EL (cell line): ENCODE measurements at places on chromosomes 3 and 15.

DNA sequence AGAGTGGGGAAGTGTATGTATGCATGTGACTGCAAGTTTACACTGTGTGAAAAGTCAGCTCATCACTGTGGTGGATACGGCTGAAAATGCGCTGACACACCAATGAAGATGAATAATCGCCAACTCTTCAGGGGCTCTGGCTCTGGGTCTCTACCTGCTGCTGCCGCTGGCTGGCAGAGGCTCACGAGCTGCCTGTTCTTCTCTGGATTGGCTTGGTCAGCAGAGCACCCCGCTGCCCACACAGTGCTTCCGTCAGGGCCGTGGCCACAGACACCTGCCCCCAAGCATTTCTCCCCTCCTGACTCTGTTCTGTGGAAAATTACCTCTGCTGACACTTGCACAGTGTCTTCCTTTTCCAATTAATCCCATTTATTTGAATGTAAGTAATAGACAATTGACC is 215.5 kb downstream of the GAP43 start:
- DNase-seq: no peak

GRCh38 chr3:146692254-146692653 is 87.1 kb upstream of the PLSCR5 start:
- no peak for DNase-seq

- DNase-seq: no peak
Observed at GRCh38 chr15:43487271-43487895, 5.6 kb downstream of the TP53BP1 start.

DNA sequence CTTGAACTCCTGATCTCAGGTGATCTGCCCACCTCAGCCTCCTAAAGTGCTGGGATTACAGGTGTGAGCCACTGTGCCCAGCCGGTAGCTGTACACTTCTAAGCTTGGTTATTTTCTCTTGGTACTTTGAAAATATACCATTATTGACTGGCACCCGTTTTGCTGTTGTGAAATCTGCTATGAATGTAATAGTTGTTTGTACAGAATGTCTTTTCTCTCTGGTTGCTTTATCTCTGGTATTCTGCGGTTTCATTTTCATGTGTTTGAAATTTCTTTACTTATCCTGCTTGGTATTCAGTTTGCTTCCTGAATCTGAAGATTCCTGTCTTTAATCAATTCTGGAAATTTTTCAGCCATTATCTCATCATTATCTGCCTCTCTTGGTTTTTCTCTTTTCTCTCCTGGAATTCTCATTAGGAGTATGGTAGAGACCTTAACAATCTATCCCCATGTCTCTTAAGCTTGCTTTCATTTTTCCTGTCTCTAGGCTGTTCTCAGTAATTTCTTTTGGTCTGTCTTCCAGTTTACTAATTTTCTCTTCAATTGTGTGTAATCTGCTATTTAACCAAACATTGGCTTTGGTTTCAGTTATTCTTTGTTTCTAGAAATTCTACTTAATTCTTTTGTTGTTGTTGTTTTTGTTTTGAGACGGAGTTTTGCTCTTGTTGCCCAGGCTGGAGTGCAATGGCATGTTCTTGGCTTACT is 2.8 kb upstream of the PAK2 start:
- no peak for DNase-seq

GRCh38 chr3:5294356-5294755 is 106.8 kb downstream of the EDEM1 start:
- peak; percentile 37 for DNase-seq

DNA sequence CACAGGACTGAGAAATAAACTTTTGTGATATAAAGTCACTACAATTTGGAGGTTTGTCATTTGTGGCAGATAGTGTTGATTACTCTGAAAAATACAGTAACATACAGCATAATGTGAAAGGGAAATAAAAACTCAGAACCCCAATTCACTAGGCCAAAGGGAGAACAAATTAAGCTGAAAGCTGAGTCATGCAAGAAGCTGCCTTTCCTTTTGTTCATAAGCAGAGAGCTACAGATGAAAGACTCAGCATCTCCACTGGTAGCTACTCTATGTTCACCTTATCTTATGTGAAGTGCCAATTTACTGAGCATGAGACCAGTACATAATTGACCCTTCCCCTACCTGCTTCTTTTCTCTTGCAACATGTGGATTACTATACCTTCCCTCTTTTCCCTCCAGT is 19.3 kb upstream of the SLTM start:
- DNase-seq: peak; percentile 27

DNA sequence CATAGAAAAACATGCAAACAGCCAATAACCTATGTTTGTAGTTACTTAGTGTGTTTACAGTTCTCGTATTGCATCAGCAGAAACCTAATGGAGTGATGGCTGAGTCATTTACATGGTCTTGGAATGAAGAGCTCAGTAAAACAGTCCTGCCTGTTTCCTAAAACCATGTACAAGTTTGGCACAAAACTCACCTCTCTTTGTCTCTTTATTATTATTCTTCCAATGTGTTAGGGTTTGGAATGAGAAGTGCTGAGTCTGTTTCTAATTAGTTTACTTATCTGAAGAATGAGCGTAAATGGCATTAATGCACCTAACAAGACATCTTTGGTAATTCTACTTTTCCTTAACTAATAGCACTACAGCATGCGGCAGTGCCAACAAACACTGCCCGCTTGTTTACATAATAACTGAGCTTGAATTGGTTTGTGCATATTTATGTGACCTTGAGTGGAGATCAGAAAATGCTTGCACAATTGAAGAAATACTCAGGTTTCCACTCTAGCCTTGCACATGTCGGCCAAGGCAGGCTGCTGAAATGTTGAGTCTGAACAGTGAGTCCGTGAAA is 385.4 kb upstream of the SEMA6D start:
- no peak for DNase-seq

- no peak for DNase-seq
Observed at GRCh38 chr3:9700536-9700935, 3.1 kb upstream of the CPNE9 start.

DNA sequence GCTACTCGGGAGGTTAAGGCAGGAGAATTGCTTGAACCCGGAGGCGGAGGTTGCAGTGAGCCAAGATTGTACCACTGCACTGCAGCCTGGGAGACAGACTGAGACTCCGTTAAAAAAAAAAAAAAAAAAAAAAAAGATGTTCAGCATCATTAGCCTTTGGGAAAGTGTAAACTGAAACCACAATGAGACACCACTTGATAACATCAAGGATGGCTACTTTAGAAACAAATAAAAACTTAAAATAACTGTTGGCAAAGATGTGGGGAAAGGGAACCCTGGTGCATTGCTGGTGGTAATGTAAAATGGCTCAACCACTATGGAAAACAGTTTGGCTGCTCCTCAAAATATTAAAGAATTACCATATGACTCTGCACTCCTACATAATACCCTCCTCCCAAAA is 1.9 kb downstream of the LEO1 start:
- peak; percentile 39 for DNase-seq

GRCh38 chr15:59622289-59622688 is 10.7 kb downstream of the GCNT3 start:
- peak; percentile 63 for DNase-seq

- DNase-seq: no peak
Observed at GRCh38 chr3:54322354-54322753, 200.0 kb downstream of the CACNA2D3 start.

- no peak for DNase-seq
Observed at GRCh38 chr3:38645076-38645475, 4.4 kb downstream of the SCN5A start.

- no peak for DNase-seq
Observed at GRCh38 chr3:129950318-129951046, 24.0 kb upstream of the TRH start.

- DNase-seq: peak; percentile 86
Observed at GRCh38 chr15:74382004-74382816, 14.8 kb upstream of the CYP11A1 start.

- peak; percentile 79 for DNase-seq
Observed at GRCh38 chr3:71583566-71584393, at the start of gene FOXP1. Gene FOXP1, minus strand, starts transcription at chr3:71583728. Its CDS starts 385,347 bp downstream, at chr3:71198381.

DNA sequence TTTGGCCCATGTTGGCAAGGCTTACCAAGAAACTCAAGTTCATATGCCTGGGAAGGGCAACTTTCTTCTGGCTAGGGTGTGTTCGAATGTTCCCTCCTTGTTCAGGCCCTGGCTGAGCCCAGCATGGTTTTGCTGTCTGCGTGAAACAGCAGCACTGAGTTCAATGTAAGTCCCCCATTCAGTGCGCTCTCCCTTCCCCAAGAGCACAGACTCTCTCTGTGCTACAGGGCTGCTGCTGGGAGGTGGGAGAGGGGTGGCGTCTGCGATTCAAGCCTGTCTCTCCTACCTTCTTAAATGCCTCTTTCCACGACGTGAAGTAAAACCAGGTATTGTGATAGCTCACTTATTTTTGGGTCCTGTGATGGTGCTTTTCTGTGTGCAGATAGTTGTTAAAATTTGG is 289.3 kb upstream of the GOLIM4 start:
- DNase-seq: no peak

- DNase-seq: peak; percentile 61
Observed at GRCh38 chr15:72222393-72222792, 8.6 kb downstream of the PKM start.

DNA sequence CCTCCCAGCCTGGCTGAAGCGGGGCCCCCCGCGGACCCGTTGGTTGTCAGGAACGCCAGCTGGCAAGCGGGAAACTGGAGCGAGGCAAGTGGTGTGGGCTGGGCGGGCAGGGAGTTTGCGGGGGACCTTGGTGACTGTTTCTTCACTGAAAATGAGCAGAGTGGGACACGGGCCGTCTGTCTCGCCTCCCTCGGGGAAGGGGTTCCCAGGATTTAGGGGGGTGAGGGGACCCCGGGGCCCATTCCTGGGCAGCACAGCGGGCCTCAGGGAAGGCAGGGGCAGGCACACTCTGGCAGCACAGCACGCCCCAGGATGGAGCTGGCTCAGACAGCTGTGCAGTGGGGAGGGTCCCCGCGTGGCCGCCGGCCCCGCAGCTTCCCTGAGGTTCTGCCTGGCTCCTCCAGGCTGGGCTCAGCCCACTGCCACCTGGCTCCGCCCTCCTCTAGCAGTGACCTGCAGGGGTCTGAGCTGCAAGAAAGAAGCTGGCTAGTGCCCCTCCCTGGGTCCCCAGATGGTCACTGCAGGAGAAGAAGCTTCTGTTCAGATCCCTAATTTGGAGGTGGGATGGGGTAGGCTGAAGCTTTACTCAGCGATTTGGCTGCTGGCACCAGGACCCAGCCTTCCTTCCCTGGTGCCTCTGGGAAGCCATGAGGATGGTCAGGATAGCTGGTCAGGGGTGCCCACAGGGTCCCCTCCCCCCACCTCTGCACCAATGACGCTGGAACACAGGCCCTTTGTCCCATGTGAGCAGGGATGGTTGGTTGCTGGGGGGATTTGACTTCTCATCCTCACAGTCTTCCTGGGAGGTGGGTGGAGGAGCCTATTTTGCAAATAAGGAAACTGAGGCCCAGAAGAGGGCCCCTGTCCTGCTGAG is 90.4 kb downstream of the TBC1D2B start:
- DNase-seq: no peak

DNA sequence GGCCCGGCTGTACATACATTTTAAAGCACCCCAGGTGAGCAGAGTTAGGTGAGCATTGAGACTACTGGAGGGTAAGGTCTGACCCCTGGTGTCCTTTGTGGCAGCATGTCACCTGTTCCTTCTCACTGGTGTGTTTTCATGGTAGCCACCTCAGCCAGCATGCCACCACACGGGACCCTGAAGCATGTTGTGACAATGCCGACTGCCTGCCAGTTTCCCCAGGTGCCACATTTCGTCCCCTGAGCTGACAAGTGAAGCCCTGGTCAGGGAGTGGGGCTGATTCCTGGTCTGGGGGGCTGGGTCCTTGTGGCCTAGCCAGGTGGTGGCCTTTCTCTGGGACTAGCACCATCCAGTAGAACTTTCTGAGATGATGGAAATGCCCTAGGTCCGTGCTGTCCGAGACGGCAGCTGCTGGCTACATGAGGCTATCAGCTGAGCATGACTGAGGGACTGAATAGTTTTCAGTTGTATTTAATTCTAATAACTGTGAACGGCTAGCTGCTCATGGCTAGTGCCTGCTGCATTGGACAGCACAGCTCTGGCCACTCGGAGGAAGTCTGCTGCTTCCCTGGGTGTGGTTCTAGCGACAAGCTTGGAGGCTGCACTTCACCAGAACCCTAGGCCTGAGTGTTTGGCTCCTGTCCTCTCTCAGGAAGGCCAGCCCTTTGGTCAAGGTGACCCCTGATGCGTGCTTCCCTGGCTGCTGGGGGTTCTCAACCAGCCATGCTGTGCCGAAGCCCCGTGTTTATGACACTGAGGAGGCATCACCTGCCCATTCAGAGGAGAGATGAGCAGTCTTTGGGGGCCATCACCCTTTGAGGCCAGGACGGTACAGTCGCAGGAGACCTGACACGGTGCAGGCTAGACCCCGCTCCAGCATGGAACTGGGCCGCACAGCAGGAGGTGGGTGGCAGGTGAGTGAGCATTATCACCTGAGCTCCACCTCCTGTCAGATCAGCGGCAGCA is 3.9 kb downstream of the C3orf22 start:
- no peak for DNase-seq

DNA sequence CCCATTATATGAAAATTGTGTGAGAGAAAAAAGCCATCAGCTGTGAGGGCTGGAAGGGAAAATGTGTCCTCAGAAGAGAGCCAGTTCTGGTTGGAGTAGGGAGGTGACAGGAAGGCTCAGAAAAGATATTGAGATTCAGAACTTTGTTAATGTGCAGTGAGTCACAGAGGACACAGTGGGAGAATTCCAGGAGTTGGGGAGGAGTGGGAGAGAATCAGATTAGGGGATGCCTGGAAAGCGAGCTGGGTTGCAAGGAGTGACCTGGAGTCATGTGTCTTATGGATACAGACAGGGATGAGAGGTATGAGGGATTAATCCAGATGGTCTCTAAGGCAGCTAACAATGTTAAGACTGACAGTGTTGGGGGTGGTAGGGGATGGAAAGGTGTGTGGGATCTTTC is 67.5 kb downstream of the CHST2 start:
- no peak for DNase-seq

DNA sequence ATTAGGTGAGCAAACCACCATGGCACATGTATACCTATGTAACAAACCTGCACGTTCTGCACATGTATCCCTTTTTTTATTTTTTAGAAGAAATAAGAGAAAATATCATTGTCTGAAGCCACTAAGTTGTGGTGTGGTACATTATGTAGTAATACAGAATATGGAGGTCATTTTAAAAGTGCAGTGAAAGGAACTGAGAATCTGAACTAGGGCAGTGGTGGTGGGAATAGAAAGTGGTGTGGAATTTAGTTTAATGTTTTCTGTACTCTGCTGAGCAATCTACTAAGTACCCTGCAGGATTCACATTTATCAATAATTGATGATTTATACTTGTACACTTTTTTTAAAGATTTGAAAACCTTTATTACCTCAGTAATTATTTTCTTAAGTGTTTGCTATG is 283.5 kb downstream of the CHL1 start:
- DNase-seq: no peak

DNA sequence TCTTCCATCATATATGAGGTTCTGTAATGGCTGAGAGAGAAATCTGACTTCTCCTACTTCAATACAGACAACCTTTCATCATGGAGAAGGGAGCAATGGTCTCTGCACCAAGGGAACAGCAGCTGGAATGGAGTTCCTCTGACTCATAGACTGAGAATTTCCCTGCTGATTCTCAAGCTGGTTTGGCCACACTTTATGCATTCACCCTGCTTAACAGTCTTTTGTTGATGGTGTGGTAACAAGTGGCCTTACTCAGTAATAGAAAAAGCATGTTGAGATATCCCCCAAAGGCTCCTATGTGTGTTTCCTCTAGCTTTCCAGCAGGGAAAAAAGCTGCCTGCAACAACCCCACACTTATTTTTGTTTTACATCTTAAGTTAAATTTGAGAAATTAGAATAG is 138.1 kb downstream of the GREM1 start:
- DNase-seq: peak; percentile 97

GRCh38 chr15:45253330-45253729 is 1.3 kb downstream of the SLC28A2 start:
- no peak for DNase-seq

- DNase-seq: no peak
Observed at GRCh38 chr3:172815857-172816256, 65.3 kb downstream of the ECT2 start.

GRCh38 chr3:139358841-139359562 is 15.2 kb downstream of the MRPS22 start:
- no peak for DNase-seq
